ENCODE measurements at places on chromosomes 1 and 21.

GRCh38 chr1:76949503-76949902 lies 82.2 kb downstream of the ST6GALNAC5 start:
- no peak for DNase-seq

- DNase-seq: no peak
These were observed 38.8 kb upstream of the GPR153 start for GRCh38 chr1:6299557-6300165.

DNA sequence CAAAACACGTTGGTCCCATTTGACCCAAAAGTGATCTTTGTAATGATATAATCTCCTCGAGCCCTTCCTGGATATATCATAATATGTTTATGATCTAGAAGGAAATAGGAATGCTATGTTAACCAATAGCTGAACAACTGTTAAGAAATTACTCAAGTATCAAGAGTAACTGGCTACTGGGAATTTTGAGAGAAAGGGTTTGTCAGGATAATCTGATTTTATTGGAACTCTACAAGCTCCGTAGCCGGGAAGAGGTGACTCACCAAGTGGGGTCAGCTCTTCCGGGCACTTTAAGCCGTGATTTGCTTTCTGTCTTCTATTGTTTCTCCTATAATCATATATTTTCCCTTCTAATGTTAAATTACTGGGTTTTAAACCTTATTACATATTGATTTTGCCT lies 250.5 kb upstream of the POGK start:
- DNase-seq: no peak

DNA sequence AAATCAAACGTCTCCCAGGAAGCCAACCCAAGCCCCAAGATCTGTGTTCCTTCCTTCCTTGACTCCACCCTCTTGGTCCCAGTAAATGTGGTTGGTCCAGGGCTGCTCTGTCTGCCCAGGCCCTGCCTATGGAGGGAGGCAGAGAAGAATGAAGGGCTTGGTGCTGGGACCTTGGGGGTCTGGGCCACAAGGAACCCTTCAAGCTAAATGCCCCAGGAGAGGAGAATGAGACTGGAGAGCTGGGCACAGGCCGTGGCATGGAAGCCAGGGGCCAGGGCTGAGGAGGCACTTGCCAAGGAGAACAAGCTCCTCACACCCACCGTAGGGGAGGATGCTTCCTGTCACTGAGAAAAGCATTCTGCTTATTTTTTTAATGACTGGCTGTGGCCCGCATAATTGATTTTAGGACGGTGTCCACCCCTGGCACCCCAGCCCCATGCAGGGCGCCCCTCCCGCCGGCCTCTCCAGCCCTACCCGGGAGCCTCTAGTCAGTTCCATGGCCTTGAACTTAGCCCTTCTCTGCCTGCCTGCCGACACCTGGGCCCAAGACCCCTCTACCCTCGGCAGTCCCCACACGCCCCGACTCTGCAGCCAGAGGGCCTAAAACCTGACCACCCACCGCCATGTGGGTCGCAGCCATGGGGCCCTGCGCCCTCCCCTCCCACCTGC lies 889 bp downstream of the CLEC20A start:
- DNase-seq: no peak

- no peak for DNase-seq
These were observed 13.4 kb downstream of the RAP1GAP start for GRCh38 chr1:21655748-21656147.

DNA sequence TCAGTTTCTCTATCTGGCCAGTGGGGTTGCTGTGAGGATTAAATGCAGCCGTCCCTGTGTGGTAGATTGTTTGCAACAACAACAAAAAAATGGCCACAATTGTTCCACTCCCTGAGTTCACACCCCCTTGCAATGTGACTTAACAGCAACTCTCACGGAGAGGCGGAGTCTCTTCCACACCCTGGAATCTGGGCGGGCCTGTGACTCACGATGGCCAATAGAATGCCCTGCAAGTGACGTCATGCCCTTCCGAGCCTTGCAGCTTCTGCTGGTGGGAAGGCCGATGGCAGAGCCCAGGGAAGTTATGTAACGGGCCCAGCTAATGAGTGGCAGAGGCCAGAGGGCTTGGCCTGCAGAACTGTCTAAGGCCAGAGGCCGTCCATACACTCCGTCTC lies 87.9 kb downstream of the RIPK4 start:
- DNase-seq: no peak

GRCh38 chr1:4689271-4689935 lies 35.0 kb downstream of the AJAP1 start:
- no peak for DNase-seq

DNA sequence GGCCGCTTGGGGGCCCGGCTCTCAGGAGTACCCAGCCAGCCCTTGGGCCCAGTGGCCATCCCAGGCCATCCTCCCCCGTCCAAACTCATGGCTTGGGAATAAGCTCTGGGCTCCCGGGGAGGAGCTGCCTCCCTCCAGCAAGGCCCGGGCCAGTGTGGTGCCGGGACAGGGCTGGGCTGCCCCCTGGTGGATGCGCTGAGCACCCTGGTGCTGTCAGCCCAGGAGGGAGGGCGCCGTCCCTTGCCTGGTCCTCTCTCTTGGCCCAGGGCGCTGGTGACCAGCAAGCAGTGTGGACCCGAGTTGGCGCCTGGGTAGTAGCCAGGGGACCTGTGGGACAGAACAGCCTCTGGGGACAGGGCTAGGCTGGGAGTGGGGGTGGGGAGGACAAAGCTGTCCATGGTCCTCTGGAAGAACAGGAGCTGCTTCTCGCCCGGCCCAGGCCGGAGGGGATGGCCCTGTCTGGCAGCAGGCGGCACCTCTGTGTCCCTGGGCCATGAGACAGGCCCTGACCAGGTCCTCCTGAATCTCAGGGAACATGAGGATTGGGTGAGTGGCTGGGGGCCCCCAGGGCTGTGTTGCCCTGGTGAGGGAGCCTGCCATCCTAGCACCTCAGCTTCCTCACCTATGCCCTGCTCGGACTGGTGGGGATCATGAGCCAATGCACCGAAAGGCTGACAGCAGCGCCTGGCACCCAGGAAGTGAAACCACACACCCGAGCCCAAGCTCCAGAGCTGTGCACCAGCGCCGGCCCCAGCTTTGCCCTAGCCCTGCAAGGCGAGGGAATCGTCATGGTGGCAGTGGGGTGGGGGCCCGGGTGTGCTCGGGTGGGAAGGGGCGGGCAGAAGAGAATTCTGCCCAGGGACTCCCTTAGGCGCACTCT lies 9.4 kb downstream of the MORN1 start:
- DNase-seq: peak; percentile 85

DNA sequence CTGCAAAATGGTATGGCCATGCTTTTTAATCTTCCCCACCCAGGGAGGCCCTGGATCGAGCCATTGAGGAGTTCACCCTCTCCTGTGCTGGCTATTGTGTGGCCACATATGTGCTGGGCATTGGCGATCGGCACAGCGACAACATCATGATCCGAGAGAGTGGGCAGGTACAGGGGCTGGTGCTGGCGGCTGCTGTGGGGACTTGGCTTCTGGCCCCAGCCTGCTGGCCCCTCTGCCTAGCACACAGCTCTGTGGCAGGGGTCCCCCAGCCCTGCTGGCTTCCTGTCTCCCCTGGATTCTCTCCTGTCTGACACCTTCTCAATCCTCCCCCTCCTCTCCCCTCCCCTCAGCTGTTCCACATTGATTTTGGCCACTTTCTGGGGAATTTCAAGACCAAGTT lies 72.4 kb downstream of the PIK3CD start:
- DNase-seq: no peak

GRCh38 chr1:169928438-169929209 lies 34.9 kb upstream of the SCYL3 start:
- no peak for DNase-seq

- no peak for DNase-seq
These were observed 8.5 kb downstream of the ARHGEF16 start for GRCh38 chr1:3463013-3463385.

DNA sequence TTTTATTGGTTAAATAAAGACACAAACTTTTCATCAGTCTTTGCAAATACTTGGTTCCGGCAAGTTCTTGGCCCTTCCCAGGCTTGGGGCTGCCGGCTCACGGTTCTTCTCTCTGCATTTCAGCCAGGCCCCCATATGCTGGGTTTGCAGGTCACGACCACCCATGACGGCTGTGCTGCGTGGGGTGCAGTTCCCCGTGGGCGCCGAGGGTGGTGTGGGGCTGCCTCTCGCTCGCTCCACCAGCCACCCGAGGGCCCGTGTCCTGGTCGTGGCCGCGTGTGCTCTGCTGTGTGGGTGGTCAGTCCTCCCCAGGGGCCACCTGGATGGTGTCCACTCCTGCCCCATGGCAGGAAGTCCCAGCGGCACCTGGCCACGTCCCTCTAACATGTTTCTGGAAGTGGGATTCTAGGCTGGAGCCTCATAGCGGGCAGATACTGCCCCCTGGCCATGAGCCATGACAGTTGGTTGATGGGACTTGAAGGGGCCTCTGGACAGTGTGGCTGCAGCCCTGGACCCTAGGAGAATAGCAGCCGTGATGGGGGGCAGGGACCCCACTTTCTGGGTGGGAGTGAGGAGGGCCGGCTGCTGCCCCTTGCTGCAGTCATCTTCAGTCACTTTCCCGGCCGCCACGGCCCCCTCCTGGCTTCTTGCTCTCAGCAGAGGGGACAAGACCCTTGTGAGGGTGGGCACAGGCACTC lies 46.3 kb downstream of the SKI start:
- DNase-seq: no peak

DNA sequence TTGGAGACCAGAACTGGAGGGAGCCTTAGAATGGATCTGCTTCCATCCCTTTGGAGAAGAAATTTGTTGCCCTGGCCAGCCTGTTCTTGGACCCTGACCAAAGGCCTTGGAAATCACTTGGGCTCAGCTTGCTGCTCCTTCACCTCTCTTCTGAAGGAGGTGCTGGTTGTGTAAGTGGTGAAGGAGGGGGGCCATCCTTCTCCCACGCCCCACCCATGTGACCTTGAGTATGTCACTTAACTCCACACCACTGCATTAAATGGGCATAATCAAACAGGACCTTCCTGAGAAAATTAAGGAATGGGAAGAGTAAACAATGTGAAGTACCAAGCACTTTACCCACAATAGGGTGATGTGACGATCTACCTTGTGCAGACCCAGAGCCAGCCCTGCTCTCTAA lies 68.3 kb upstream of the GJB5 start:
- no peak for DNase-seq

GRCh38 chr1:222920169-222920568 lies 105.3 kb downstream of the DISP1 start:
- no peak for DNase-seq

GRCh38 chr1:77605246-77606026 lies 77.0 kb downstream of the ZZZ3 start:
- DNase-seq: no peak

GRCh38 chr1:58047265-58047858 lies 499.2 kb downstream of the OMA1 start:
- peak; percentile 18 for DNase-seq

- no peak for DNase-seq
These were observed 175.5 kb downstream of the ASTN1 start for GRCh38 chr1:176989023-176989422.

- no peak for DNase-seq
These were observed 177.5 kb downstream of the VPS13D start for GRCh38 chr1:12407050-12407961.

DNA sequence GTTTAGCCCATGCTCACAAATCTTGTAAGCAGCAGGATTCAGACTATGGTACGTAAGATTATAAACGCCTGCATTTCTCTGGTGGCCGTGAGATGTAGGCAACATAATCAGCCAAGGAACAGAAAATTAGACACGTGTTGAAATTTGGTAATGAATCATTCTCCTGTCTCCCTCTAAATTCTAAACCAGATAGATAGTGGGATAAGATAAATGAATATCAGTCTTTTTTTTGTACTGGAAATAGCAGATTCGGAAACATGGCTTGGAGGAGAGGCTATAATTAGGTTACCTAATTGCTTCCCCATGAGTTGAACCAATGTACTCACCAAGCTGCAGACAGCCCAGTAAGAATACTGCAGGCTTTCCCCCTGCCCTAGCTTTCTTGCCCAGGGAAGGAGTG lies 172.3 kb downstream of the TGFB2 start:
- no peak for DNase-seq

DNA sequence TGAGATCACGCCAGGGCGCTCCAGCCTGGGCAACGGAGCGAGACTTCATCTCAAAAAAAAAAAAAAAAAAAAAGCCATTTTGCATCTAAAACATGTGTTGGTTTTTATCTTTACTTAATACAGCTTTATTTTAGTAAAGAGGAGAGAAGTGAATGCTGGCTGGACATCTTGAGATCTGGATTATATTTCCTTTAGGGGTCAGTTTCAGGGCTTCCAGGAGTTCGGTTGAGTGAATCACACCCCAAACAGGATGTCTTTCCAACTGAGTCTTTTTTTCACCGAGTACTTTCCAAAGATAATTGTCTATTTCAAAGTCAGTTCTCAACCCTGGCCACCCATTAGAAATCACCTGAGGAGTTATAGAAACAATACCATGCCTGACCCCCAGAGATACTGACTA lies 16.6 kb upstream of the IPP start:
- no peak for DNase-seq

GRCh38 chr1:41983451-41983850 lies 64.7 kb upstream of the HIVEP3 start:
- DNase-seq: no peak

- no peak for DNase-seq
These were observed 92.8 kb upstream of the CACNA1E start for GRCh38 chr1:181390410-181391077.

DNA sequence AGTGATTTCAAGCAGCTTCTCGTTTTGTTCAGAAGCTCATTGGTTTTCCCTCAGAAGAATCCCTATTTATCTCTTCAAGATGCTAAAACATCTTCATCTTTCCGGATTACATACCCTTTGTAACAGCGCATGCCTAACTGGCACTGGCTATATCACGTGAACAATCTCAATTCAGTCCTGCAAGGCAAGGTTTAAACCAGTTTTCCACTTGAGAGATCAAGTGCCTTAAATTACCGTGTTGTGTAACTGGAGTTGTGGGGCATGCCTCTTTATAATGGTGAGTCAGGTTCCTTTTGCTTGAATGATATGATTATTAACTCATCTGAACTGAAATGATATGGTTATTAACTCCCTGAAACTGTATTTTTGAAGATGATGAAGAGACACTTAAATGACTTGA lies 11.0 kb upstream of the ZFP69B start:
- no peak for DNase-seq

DNA sequence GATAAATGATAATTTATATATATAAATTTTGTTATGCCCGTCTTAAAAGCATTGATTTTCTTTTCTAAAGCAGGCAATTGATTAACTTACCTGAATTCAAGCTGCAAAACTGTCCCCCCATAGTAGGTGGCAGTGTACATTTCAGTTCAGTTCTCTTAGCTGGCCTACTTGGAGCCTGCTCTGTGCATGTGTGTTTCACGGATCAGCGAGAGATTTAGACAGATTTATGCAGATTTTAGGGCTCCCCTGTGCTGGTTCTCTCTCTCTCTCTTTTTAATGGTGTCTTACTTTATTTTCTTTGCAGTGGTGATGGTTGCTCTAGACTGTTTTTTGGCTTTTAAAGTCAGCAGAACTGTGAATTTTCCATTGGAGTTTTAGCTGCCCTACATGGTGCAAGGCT lies 30.7 kb downstream of the CLIC4 start:
- no peak for DNase-seq

GRCh38 chr1:50268049-50268448 lies 155.2 kb downstream of the DMRTA2 start:
- DNase-seq: no peak
